ENCODE measurements at places on chromosomes 3 and 15. TPM values are rescaled to one million over a fixed set of nuclear protein-coding genes. Genes with fewer than 3 reads are reported as not detected.

SERINC4 gene
- not detected for polyA plus RNA-seq

ZBED2 gene
- polyA plus RNA-seq, result 0.31 TPM

THPO gene
- polyA plus RNA-seq, result 2.4 TPM

SNTN gene
- not detected for polyA plus RNA-seq

DNA sequence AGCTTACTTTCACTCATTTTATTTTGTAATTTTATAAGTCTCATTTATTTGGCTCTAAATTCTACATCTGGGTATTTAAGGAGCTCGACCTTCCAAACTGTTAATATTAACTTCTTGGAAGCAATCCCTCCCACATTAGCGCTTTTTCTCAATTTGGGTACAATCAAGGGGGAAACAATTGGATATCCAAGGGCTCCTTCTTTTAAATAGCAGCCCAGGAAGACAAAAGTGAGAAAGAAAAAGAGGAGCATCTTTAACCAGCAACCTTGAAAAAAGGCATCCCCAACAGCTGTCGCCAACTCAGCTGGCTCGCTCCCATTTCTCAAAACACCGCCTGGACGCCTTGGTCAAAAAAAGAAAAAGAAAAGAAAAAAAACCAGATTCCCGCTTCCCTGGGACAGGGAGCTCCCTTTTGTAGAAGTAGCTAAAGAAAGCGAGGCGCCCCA, 873 bp downstream of the C3orf70 start:
- no peak for DNase-seq

GRCh38 chr15:41523097-41523496, 9.5 kb upstream of the LTK start:
- DNase-seq, result no peak

DNA sequence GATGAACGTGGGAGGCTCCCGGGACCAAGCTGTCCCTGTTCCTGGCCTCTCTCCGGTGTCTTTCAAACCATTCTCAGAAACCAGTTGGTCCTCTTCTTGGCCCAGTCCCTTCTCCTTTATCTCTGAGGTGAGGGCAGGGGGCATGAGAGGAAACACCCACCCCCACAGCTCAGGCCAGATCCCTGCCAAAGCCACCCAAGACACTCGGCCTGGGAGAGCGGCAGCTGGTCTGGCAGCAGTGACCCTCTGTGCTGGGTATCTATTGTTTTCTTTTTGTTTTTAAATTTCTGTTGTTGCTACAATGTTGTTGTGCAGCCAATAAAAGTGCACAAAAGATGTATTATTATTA, 27.3 kb downstream of the ACSBG1 start:
- DNase-seq, result no peak

DNA sequence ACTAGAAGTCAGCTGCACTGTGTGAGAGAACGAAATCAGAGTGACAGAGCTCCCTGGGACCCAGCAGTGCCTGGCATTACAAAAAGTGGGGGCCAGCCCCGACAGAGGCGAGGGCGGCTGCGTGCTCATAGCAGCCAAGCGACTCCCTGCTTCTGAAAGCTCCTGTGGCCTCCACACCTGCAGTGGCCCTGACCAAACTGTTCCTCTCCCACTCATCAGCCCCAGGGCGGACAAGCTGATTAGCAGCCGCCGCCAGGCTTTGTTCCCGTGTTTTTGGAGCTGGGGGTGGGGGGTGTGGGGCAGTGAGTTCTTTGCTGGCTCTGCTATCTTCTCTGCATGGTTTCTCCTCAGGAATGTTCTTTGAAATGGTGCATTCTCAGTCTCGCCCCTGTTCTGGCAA, 58.1 kb downstream of the DGKG start:
- no peak for DNase-seq

- DNase-seq, result no peak
Observed at GRCh38 chr3:156728267-156728985, 54.0 kb downstream of the TIPARP start.

DNA sequence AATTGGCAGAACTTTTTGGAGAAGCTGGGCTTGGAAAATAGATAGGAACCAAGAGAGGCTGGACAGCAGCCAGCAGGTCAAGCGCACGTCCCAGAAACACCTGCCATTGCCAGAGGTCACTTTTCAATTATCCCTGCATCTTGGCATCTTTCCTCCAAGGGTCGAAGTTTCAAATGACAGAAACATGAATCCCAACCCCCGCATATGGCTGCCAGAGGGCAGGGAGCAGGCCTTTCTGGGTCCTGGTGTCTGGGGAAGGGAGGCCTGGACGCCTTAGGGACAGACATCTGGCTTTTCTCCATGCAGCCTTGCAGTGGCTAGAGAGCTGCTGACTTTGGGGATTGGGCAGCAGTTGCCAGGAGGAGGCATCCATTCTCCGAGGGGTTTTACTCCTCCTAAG, 164.5 kb upstream of the TPM1 start:
- DNase-seq, result no peak

GRCh38 chr15:45551676-45552075, 29.1 kb upstream of the SLC30A4 start:
- no peak for DNase-seq

GRCh38 chr15:39506146-39506545, 74.7 kb upstream of the THBS1 start:
- DNase-seq, result no peak

DNA sequence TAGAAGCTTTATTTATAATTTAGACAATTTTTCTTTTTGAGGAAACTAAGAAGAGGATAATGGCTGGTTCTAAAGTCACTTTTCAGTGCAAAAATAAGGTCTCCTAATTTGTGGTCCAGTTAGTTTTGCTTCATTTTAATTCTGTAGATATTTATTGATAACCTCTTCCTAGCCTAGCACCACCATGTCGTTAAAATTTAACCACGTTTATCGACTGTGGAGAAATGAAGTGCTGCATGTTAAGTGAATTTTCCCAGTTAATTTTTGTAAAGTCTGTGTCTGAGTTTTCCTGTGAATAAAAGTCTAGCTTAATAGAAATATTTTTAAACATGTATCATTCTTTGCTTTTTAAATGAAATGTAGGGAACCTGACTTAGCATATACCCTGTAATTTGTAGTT, 16.7 kb downstream of the LRRC28 start:
- no peak for DNase-seq
